ENCODE measurements at places on chromosomes 3 and 15.

- DNase-seq = no peak
These were observed 5.6 kb upstream of the ZBTB47 start for GRCh38 chr3:42647821-42648459.

DNA sequence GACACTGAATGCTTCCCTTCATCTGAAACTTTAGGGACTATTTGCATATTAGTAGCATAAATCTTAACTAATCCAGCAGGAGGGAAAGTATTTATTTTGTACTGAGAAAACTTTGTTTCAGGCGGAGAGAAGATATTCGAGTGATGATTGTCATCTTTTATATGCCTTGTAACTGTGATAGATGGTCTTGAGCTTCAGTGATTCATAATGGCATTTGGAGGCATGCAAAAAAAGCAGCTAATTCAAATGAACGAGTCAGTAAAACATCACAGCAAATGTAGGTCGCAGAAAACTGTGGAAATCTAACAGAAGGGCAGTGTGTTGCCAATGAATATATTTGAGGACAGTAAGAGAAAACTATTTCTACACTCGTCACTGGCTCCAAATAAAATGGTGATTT, 643.7 kb upstream of the NAALADL2 start:
- no peak for DNase-seq

DNA sequence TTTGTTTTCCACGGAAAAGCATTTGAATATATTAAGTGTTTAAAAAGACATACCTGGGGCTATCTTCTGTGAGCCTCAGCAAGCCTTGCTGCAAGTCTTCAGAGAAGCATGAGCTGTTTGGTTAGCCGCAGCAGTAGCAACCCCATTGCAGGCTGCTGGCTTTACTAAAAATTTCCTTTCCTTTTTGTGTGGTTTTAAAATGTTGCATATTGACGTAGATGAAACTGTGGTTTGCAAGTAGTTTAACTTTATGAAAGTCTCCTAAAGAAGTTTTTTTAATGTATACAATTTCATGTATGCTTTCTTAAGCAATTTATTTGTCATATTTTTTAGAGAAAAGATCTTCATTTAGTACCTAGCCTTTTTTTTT, at the start of gene GPR171:
GPR171 (minus strand) TSS at position 166 of the 370 bp plus-strand sequence. CDS start 3,830 bp downstream, outside the sequence.
- DNase-seq = no peak

DNA sequence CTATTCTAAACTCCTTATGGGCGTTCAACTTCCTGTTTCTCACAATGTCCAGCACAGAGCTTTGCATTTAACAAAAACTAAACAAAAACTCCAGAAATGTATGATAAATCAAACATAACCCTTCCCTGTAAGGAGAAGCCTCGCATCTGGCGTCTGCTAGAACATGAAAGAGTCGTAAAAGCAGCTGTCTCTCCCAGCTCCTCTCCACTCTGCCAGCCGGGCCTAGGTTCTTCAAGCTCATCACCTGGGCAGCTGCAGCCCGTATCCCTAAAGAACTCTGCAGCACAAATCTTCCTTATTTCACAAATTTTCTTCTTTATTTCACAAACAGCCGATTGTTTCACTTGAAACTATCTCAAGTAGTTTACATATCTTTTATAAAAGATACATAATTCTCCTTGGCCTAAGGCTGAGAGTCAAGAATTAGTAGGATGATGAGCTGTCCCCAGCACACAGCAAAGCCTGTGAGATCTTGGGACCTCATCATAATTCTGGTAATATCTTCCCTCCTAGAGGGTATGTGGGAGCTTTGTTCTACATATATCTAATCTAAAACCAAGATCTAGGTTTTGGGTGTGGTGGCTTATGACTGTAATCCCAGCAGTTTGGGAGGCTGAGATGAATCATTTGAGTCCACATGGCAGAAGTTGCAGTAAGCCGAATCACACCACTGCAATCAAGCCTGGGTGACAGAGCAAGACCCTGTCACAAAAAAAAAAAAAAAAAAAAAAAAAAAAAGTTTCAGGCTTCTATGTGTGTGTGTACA, 35.3 kb downstream of the ANXA2 start:
- DNase-seq = peak; percentile 93

GRCh38 chr3:70816346-70816745, 503.9 kb upstream of the MDFIC2 start:
- DNase-seq = no peak

- DNase-seq = peak; percentile 92
These were observed 70.8 kb downstream of the RAB11A start for GRCh38 chr15:65939901-65940617.

DNA sequence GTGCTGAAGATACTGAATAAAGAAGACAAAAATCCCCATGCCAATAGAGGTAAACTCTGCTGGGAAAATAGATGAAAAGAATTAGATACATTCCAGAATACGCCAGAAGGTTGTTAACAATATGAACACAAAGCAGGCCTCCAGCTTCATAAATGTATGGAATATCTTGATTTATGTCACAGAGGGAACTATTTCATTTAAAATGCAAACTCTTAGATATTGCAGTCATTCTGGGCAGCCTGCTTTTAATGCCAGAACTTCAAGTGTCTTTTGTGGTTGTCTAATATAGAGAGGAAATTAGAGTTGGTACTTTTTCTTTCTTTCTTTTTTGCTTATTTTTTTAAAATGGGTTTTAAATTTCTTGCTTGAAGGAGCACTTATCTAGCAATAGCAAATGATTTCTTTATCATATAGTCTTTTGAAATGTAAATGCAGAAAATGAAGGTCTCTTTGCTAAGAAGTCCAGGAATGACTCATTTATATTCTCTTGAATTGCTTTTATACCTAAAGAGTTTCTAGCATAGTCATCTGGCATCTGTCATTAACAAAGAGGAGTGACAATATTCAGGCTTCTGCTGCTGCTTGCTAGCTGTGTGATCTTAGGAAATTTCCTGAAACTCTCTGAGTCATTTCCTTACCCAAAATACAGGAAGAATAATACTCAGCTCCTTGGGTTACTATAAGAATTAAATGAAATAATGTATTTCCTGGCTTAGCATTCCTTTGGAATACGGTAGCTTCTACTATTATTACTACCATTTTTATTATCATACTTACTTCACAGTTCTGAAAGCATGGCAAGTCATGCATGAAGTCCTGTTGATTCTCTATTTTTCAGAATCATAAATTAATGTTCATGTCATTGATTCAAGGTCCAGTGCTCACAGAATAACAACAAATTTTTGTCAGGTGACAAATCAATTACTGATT, 527.6 kb downstream of the DIPK2A start:
- no peak for DNase-seq

DNA sequence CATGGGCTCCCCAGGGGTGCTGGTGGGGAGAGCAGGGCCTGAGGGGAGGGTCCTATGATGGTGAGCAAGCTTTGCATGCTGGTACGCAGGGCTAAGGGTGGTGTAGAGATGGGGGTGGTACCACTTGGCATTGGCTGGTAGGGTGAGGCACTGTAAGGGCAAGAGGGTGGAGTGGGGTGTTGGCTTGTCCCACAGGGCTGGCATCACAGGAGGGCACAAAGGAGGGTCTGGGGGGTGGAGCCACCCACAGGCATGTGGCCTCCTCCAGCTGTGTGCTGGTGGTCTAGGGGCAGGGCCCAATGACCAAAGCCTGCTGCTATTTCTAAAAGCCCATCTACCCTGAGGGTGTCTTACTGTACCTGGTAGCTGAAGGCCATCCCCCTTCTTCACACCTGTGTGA, 65.2 kb upstream of the SEC13 start:
- DNase-seq = no peak

GRCh38 chr3:116087426-116087825, 357.9 kb downstream of the LSAMP start:
- no peak for DNase-seq

GRCh38 chr15:48170981-48171380, 7.1 kb downstream of the MYEF2 start:
- DNase-seq = no peak

Measured in fibroblast of mammary gland (primary cell).